ENCODE measurements at places on chromosomes 6 and 20.

DNA sequence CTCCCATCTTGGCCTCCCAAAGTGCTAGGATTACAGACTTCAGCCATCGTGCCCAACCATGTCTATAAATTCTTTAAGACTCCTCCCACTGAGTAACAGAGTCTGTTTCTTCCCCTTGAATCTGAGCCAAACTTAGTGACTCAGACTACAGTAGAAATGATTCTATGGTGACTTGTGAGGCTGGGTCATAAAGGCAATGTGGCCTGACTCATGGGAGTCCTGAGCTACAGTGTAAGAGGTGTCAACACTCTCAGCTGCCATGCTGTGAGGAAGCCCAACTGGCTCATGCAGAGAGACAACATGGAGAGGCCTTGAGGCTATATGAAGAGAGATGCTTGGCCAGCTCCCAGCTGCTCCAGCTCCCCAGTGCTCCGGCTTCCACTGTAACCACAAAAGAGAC is 5.2 kb upstream of the NRSN2 start:
- DNase-seq = peak; percentile 86

DNA sequence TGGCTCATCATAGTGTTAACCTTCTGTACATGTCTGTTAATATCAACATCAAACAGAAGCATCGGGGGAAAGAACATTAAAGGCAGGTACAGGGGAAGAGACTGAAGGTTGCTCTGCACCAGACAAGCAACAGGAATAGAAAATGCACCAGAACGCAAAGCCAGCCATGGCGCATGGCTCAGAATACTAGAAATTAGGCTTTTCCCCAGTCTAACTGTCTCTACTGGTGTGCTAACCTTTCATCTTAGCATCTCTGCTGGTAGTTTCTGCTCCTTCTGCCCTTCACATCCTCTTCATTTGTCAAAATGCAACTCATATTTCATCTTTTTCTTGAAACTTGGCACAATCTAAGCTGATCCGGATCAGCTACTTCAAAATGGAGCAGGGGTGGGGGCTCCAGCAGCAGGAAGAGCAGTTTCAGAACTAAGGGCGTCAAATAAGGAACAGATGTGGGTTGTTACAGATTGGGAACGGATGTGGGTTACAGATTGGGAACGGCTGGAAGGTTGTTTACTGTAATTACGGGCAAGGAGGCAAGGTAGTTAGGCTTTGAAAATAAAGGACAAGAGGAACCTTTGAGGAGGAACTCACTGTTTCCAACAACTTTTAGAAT is 13.1 kb upstream of the RNASET2 start:
- no peak for DNase-seq

- no peak for DNase-seq
Measured at GRCh38 chr6:139152088-139152891, 17.4 kb downstream of the HECA start.

DNA sequence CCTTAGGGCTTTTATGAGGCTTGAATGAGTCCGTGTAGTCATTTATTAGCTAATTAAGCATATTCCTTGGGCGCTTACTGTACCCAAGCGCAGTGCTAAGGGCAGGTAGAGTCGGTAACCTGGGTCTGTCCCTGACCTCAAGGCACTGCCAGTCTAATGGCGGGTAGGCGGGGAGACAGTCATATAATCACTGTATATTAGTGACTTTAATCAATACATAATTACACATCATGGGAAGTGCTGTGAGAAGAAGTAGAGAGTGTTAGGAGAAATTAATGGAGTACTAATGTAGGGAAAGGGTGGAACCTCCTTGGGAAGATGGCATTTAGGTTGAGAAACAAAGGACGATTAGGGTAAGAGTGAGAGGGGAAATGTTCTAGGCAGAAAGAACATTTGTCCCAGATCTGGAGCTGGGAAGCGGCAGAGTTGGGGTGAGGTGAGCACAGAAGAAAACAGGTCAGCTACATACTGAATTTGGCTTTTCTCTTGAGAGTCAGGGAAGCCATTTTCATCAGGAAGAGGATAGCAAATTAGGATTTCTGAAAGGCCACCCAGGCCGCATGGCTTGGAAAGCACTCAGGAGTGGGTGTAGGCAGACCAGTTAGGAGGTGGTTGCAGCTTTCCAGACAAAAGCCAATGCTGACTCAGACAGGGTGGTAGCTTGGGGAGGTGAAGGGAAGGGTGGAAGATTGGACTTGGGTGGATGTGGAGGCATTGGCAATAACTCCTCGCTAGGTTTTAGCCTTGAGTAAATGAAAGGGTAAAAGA is 954 bp upstream of the BLCAP start:
- no peak for DNase-seq

DNA sequence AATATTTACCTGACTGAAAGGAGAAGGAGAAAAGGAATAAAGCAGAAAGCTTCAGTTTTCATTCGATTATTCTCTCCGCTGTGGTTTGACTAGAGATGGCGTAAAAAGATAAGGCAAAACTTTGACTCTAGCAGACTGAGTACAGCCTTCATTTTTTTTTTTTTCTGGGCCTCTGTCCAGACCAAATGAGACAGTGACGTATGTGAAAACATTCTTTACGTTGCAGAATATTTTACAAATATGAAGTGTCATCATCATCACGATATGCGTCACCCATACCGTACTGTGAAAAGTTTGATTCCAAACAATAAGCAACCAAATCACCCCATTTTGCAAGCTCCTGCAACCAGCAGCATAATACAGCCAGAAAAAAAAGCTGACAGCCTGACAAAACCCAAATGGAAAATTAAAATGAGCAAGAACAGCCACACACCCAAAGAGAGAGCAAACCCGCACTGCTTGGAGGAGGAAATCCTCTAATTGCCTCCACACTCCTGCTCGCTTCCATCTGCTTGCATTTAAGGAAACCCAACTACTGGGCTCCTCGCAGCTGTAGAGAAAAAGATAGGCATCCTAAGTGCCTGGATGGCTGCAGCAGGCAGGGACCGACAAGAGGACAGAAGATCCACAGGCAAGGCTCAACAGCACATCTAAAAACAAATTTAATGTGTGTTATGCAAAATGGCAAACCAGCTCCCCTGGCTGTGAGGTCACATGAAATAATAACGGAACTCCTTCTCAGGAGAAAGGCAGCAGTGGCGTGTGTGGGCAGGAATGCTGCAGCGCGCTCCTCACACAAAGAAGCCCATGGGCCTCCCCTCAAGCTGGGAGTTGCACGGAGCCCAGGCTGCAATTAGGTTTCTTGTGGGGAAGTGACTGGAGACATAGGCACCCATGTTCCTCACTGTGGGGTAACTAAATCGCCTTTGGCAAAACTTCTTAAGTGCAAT is 113.1 kb downstream of the FYN start:
- DNase-seq = no peak

DNA sequence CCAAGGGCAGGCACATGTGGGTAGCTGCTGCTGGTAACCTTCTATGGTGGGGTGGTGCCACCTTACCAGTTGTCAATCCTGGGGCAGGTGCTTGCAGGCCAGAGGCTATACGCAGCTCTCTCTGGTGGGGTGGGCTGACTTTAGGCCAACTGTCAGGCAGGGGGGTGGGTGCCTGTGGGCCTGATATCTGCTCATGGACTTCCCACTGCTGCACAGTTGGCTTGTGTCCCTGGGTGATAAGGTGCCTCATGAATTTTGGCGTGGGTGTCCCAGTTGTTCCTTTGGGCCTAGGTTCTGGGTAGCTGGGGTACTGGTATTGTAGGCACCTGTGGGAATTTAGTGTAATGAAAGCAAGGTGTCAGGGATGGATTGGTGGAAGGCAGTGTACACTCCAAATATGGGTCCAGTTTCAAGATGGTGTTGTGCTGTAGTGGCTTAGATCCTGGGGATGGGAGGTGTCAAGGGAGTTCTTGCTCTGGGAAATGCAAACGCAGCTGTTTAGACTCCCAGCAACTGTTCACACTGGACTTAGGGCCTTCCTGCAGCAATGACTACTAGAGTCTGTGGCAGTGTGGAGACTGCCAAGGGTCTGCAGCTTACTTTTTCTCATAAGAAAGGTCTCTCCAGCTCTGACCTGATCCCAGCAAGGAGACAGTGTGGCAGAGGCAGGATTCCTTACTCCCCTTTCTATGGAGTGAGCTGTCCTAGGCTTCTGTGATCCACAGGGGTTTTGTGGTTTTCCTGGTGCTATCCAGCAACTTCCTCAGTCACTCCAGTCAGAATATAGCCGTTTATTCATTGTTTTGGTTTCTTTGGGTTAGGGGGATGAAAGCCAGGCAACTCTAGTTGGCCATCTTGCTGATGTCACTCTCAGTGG is 128.2 kb downstream of the CRYBG1 start:
- DNase-seq = peak; percentile 27

DNA sequence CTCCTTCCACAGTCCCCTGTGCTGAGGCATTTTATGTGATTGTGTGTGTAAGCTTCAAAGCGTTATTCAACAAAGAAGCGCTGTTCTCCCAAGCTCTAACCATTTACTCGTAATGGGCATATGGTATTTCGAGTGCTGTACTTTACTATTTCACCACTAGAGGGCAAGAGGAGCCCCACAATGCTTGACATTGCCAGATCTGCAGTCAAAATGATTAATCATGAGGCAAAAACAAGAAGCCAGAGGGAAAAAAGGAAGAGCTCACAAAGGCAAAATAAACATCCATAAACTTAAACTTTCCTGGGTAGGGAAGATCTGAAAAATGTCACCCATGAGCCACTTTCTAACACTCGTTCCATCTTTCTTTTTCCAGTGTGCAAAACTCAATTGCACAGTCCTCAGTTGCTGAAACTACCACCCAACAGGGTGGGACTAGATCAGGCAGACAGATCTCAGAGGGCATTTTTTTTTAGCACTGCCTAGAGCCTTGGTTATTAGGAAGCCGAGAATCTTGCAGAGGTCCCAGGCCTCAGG is 215.0 kb upstream of the PLCB4 start:
- DNase-seq = peak; percentile 52

DNA sequence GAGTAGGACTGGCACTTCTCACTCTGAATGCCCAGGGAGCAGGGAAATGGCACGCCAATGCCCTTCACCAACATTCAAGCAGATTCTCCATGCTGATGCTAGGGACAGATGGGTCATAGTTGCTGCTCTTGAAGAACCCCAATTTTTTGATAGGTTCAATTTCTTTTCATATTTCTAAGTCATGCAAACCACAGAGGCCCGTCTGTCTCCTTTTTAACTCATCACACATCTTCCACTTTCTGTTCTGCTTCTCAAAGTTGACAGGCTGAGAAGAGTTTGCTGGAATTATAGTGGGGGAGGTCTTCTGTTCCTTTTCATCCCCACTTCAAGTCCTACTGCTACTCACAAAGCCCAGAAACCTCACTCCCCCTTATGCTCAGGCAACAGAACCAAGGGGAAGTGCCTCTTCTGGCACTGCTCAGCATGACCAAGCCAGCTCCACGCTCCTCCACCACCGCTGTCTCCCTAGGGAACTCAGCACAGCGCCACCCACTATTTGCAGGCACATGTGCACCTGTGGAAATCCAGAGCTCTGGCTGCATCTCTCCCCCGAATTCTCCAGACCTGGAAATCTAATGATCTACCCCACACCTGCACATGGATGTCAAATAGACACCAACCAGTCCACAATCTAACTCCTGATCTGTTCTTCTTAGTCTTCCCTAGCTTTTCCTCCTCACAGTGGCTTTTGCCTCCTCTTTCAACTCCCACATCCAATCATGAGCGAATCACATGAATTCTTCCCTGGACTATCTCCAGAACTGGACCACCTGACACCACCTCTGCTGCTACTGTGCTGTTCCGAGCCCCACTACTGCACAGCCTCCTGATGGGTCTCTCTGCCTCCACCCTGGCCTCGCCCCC is 10.7 kb downstream of the ZBTB24 start:
- DNase-seq = peak; percentile 75

DNA sequence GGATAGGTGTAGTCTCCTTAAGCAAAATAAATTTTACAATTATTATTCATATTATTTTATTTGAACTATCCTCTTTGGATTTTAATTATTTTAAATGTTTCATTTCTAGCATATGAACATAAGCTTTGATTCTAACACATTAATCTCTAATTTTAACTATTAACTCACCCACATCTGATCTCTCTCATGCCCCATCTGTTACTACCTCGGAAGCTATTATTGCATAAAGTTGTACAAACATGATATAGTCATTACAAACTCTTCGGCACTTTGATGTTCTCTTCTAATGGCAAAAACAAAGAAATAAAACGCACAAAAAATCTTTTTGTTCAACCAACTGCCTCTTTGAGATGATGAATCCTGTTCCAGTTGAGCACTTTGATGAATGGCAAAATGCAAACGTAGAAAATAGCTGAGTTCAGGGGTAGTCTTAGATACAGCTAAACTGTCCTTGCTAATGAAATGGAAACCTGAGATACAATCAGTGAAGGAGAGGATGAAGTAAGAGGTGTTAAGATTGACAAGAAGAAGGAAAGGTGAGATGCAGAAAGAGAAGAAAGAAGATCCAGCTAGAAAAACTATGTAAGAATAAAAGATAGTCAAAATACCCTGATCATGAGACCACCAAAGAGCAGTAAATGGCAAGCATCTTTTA is 41.1 kb downstream of the EPM2A start:
- no peak for DNase-seq

GRCh38 chr20:34693414-34693813 is 10.7 kb upstream of the TP53INP2 start:
- no peak for DNase-seq

GRCh38 chr6:12111363-12111670 is 99.2 kb downstream of the HIVEP1 start:
- no peak for DNase-seq

DNA sequence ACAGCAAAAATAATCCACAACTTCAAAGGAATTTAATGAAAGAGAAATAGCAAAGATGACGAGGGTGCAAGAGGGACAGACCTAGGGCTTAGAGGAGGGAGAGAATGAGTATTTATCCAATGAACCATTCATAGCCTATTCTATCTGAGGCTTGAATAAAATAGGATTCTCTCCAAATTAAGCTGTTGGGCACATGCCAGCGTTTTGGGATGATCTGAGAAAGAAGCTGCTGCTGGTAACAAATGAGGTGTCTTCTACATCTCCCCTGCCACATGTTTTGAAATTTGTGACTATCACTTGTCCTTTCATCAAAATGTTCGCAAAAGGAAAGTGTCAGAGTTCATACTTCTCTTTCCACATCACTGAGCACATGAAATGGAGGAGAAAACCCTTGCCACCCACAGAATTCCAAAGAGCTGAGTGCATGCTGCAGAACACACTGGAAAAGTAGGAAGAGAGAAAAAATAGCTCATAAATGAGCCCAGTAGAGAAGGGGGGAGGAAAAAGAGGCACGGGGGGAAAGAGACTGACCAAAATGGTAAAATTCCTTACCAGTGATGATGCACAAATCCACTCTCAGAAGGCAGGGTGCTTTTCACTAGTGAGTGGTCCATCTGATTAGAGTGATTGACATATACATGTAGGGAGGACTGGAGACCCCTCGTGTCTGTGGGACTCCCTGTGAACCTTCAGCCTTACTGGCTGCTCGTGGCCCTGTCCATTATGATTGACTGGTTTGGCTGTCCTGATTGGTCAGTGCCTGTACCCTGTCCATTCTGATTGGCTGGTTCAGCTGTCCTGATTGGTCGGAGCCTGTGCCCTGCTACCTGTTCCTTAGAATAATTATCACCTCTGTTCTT is 180.5 kb downstream of the OGFRL1 start:
- DNase-seq = no peak

- DNase-seq = no peak
Measured at GRCh38 chr20:44849703-44850102, 35.8 kb upstream of the YWHAB start.

All from MV-4-11 (cell line).